ENCODE measurements at places on chromosomes 12 and 14.
A peak's percentile ranks its signal among the peaks of the same experiment; 100 is the strongest.

GRCh38 chr14:37678916-37679315 is 83.5 kb downstream of the TTC6 start:
- DNase-seq = no peak

- DNase-seq = no peak
These were observed 36.1 kb downstream of the PPHLN1 start for GRCh38 chr12:42361909-42362646.

- DNase-seq = peak; percentile 88
These were observed 49.1 kb downstream of the NCOR2 start for GRCh38 chr12:124518051-124518932.

DNA sequence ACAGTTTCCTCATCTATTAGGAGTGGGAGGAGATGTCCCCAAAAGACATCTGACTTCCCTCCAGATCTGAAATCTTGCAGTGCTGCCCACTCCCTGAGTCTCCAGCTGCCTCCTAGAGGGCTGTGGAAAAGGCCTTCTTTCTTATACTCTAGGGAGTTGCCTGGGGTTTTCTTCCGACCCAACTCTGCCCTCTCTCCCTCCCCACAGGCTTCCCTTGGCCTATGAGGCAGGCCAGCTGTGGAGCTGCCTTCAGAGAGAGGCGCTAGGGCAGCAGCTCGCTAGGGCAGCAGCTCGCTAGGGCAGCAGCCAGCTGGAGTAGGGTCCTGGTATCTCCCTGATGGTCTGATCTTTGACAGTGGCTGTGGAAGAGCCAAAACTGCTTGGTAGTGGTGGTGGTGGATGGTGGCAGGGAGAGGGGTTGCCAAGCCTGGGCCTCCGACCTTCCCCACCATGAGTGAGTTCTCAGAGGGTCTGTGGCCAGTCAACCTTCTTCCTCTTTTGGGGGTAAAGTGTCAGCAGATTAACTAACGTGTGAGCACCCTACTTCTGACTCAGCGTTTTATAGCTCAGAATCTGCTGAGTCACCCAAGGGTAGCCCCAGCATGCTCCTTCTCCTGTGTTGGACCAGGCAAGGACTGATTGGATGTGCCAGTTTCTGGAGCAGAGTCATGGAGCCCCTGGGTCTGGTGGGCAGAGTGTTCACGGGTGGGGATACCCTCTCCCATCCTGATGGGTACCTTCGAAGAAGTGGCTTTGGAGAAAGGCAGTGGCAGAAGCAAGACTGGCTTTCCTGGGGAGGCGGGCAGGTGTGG is 2.3 kb downstream of the SLC48A1 start:
- no peak for DNase-seq

DNA sequence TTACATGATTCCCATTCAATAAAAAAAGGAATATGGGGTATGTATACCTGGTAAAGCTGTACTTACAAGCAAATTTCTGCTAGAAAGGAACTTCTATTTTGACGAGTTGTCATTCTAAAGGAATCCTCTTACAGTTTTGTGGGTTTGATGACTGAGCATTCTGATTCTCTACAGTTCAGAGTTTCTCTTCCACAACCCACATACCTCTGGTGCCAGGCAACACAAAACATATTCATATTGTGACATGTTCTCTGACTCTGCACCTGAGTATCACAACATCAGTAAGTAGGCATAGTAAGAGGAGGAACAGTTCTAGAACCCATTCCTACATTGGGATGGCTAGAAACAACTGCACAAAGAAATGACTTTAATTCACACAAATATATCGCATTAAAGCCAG is 636.6 kb downstream of the MED13L start:
- DNase-seq = no peak

DNA sequence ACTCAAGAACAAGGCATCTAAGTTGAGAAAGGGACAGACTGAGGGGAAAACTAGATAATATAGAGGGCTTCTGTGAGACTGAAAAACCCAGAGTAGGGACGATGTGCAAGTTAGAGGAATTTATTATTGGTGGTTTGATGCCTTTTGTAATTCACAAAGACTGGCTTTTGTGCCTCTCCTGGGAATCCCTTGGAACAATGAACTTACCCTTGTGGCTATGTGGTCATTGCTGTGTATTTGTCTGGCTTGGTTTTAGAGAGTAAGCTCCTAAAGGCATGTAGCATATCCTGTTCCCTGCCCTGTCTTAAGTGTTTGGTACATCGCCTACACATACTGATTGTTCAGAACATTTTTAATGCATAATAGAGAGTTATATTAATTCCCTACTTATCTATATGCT is 26.6 kb downstream of the DCN start:
- DNase-seq = no peak

DNA sequence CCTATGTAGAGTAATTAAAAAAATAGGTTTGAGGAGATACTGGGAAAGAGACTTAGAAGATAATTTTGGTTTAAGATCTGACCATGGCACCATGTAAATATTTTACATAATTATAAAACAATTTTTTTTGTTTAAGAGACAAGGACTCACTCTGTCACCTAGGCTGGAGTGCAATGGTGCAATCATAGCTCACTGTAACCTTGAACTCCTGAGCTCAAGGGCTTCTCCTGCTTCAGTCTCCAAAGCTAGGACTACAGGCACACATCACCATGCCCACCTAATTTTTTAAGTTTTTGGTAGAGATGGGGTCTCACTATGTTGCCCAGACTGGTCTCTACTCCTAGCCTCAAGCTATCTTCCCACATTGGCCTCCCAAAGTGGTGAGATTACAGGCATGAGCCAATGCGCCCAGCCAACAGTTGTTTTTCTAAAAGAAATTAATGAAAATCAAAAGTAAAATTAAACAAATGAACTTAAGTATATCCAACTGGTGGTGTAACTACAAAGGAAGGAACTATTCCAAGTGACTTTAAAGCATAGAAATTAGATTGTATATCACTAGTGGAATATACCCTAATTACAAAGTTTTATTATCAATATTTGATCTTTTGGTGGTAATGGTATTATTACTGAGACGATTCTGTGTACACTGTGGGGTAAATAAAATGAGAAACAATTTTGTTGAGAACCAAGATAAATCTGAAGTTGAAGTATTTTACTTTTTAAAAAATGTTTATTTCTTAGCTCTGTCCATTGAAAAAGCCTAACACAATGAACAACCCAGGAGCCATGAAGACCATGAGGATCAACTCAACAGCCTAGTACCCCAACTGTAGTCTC is 29.1 kb downstream of the COCH start:
- no peak for DNase-seq

DNA sequence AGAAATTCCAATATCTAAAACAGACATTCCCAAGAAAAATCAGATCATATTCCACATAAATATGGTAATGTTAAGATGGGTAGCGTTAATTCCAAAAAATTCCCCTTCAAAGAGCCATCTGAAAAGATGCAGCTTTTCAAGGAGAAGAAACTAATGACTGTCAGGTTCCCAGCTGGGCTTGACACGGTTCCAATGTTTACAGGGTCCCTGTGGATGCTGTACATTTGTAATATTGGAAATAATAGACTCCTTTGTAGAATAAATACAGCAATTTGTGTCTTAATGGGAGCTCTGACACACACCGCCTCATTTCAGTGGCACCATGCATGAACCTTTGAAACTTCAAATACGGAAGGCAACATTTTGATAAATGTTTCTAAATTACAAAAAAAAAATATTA is 140.6 kb downstream of the ITPR2 start:
- no peak for DNase-seq

GRCh38 chr12:78167510-78167909 is 336.8 kb downstream of the NAV3 start:
- no peak for DNase-seq

DNA sequence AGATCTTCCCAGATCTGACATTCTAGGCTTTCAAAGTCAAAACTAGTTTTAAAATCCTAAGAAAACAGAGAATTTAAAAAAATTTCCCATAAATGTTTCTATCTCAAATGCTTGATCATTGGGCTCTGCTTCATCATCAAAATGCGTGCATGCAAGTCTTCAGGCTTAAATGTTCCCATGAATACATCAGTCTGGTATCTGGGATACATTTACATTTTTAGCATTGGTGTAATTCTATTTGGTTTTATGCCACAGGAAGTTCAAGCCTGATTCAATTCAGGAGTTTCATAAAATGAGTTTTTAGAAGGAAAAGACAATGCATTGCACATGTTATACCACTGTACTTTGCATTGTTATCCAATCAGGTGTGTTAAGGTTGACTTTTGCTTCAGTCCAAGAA is 336.4 kb downstream of the PCNX1 start:
- no peak for DNase-seq

GRCh38 chr14:23550131-23550811 is 1.3 kb downstream of the ZFHX2 start:
- DNase-seq = no peak

DNA sequence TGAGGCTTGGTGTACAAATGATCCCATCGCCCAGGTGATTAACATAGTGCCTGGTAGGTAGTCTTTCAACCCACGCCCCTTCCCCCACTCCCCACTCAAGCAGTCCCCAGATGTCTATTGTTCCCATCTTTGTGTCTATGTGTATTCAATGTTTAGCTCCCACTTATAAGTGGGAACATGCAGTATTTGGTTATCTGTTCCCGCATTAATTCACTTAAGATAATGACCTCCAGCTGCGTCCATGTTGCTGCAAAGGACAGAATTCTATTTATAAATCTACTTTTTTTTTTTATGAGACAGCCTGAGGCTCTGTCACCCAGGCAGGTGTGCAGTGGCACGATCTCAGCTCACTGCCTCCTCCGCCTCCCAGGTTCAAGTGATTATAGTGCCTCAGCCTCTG is 15.7 kb downstream of the SPX start:
- no peak for DNase-seq

DNA sequence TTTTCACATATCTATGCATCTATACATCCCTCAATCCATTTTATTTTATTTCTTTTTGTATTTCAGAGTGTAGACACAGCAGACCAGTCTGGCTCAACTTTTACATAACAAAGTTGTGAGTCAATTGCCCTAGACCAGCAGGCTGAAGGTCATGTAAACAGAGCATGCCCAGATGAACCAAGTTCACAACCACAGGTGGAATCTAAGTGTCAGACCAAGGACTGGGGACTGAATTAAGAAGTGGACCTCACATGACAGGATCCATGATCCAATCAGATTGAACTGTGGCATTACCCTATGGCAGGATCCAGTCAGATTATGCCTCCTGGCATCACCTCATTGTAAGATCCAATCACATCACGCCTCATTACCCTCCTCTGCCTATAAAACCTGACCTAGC is 455.8 kb downstream of the SOX5 start:
- no peak for DNase-seq

- DNase-seq = no peak
These were observed 17.5 kb downstream of the SLC35F4 start for GRCh38 chr14:57848353-57848752.

DNA sequence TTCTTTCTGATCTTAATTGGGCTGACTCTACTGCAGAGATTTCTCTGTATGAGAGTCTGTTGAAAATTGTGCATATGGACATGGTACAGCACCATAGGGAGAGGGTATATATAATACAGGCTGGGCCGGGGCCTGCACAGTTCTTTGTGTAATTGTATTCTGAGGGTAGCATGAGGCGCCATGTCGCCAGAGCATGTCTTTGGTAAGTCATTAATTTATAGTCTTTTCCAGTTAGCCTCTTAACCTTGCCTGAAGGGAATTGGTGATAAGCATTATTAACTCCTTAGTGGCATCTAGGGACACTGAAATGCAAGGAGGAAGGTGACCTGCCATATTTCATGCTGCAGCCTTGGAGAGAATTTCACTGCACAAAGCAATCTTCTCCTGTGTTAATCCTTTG is 569.9 kb downstream of the TMTC2 start:
- DNase-seq = no peak

GRCh38 chr14:68757618-68758081 is 35.2 kb downstream of the ZFP36L1 start:
- DNase-seq = no peak

DNA sequence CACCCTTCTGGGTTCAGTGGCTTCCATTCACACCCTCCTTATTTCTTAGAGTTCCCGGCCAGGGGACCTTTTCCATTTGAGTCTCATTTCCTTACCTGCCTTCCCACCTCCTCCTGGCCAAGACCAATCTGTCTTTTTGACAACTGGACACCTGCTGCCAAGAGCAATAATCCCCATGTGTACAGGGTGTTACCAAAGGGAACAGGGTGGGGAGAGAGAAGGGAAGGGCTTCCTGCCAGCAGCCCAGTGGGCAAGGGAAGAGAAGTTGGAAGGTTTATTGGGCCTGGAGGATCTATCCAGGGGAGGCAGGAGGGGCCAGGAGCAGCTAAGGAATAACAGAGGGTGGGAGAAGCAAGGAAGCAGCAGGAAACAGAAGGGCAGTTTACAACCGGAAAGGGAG is 346.2 kb downstream of the C12orf75 start:
- DNase-seq = no peak

DNA sequence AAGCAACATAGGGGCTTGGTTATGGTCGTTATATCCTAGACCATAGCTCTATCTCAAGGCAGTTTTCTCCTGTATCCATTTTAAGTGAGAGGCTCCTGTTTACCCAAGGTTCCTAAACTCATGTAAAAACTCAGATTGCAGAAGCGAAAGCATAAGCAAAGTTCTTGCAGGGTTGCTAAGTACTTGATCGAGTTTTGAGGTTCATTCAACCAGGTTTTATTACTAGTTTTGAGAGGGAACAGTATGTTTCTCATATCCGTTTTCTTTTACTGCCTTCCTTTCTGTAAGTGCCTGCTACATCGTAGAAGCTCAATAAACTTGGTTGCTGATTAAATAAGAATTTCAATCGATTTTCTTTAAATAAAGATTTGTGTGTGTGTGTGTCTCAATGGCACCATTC is 5.1 kb downstream of the AKAP3 start:
- no peak for DNase-seq

DNA sequence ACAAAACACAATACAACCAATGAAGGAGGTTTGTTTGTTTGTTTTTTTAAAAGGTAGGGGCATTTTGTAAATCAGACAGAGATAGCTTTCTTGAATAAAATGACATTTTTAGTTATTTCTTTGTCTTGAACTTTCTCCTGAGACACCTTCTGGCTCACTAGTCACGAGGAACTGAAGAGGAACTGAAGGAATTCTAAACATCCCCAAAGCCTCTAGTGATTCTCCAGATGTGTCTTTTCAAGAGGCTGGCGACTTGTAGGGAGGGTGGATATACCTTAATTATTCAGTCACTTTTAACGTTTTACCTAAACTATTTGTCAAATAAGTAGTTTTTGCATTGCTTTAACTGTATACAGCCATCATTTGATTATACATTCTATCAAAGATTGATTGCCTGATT is 211.2 kb upstream of the LRIG3 start:
- no peak for DNase-seq

GRCh38 chr14:79175671-79176070 is 1005.5 kb downstream of the NRXN3 start:
- no peak for DNase-seq

DNA sequence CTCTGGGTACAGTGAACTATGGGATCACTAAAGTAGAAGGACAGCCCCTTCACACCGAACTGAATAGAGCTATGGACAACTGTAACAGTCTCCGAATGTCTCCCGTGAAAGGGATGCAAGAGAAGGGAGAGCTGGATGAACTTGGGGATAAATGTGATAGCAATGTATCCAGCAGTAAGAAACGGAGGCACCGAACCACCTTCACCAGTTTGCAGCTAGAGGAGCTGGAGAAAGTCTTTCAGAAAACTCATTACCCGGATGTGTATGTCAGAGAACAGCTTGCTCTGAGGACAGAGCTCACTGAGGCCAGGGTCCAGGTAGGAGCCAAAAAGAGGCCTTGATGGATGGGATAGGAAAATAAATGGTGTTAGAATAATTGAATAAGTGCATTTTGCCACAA is 3.5 kb downstream of the ALX1 start:
- DNase-seq = no peak

All from D341Med (cell line).